ENCODE measurements at places on chromosomes 2 and 18.

DNA sequence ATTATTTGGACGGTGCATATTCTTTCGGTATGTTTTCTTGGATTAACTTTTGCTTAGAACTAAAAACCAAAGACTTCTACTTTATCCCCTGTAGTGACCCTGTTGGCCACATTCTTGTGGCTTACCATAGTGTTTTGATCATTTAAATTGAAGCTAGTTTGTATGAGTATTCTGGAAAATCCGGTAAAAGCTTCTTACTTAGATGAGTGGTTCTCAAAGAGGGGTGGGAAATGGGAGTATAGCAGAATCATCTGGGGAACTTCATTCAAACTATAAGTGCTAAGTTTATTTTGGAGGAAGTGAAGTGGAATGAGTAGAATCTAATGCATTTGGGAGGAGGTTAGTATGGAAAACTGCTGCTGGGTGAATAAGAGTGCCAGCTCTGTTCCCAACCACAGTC lies 3.8 kb downstream of the PPP1CB start:
- DNase-seq: no peak

- DNase-seq: no peak
Observed at GRCh38 chr2:45675263-45675812, 23.9 kb downstream of the PRKCE start.

GRCh38 chr2:12363138-12363537 lies 353.6 kb upstream of the TRIB2 start:
- DNase-seq: no peak

DNA sequence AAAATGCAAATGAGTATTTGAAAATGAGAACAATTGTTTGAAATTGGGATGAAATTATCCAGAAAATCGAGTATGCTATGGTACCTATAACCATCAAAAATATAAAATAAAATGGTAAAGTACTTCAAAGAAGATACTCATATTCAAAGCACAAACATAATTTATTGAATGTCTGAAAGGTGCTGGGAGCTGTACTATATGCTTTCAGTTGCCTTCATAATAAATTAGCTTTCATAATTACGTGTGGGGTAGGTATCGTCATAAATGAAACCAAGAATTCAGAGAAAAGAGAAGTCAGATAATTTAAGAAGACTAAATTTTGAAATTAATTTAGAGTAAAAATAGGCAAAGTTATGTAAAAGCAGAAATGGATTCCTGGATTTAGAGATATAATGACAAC lies 721.9 kb upstream of the ACVR2A start:
- no peak for DNase-seq

GRCh38 chr2:3871002-3871401 lies 167.6 kb downstream of the DCDC2C start:
- no peak for DNase-seq

DNA sequence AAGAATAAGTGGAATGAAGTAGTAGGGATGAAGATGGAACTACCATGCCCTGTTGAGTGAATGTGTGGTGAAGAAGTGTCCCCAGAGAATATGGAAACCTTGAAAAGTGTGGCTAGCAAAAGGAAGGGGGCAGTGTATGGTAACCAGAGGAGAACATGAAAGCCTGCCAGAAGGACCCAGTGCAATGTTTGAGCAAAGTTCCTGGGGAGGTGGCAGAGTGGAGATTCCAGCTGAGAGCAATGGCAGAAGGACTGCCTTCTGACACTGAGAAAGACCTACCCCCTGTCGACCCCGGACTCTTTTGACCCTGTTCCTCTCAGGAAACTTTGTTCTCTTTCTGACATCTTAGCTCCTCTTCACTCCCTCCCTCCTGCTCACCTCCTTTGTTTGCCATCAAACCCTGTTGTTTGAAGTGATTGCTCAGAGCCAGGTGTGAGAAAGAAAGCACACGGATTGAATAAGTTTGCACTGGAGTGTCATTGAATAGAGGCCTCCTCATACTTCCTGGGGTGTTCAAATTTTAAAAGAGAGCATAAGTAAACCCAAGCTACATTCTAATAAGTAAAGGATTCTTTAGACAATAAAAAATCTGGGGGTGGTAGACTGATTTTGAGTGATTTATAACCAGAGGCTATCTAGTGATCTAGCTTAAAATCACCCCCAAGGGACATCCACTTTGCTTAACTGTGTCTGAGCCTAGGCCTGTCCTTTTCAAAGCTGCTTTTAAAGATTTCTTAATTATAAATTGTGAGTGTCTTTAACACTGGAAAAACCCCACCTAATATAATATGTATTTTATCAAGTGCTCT lies 57.1 kb downstream of the TRIB2 start:
- no peak for DNase-seq

DNA sequence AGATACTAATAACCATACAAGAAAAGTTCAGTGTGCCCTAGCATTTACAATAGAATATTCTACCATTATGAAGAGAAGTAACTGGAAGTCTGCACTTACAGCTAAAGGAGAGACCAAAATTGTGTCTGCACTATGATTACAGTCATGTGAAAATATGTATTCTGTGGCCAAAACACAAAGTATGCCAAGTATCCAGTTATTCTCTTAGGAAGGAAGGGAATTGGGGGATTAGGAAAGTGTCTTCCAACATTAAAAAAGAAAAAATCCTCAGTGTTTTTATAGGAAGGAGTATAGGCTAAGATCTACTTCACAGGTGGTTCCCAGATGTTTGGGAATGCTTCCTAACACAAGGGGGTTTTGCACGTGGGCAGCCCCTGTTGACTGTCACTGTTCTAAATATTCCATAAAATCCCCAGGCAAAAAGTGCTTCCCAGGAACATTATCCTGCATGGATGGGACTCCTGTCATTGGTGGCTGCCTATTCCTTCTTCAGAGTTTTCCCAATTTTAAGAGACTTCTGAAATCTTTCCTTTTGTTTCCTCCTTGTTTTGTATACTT lies 180.2 kb upstream of the KLHL29 start:
- no peak for DNase-seq

DNA sequence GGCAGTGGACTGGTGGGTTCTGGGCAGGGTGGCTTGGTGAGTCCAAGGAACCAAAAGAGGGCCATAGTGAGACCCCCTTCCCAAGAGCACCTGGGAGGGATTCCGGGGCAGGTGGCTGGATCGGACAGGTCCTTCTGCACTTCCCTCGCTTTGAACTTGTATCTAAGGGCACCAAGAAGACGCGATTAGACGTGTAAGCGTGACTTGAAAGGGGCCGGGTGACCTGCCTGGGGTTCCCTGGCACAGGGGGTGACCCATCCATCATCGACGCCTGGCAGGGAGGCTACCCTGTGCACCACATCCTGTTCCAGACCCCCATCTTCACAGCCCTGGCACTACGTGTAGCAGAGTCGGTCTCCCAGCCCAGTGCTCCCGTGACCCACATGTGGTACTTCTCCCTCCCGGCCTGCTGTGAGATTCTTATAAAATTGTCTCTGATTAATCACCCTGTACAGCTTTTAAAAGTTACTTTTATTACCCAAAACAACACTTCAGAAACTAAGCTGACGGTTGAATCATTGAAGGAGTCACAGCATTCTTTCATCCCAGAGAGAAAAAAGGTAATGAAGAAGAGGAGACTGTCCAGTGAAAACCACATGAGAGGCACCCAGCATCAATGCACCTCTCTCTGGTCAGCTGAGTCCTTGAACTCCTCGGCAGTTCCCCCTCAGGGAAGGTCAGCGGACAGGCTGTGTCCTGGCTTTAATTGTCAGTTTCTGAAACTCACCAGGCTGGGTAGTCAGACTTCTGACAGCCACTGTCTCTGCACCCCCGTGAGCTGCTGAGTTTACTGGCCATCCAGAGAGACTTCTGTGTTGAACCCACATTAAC lies 13.0 kb downstream of the SH3BP4 start:
- DNase-seq: no peak

- DNase-seq: no peak
Observed at GRCh38 chr2:239564587-239564986, 163.8 kb upstream of the HDAC4 start.

GRCh38 chr2:162768656-162769055 lies 69.9 kb downstream of the KCNH7 start:
- no peak for DNase-seq

DNA sequence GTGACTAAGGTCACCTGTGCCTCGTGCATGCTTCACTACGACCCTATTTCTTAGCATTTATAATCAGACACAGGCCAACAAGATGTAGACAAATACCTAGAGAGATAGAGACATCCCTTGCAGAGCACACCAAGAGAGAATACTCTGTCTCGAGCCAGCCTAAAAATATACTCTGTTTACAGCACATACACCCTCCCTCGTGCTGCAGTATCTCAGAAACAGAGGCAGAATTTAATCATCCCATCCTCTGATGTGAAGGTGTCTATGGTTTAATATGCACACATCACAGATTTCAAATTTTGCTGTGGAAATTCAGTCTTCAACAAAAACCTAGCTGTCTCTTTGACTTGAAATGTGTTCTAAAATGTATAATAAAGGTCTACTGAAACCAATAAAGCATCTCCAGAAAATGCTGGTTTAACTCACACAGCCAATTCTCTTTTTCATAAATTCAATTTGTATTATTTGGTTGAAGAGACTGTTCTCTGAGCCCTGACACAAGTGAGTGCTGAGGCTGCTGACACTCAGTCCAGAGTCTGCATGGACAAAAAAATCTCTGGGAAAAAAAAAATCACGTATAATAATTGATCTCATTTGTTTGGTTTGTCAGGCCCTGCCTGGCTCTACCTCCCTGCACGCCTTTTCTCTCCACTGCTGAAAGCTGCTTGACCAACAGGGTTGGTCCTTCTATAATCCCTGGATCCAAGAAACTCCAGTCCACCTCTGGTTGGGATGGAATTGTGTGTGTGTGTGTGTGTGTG lies 142.0 kb upstream of the FSHR start:
- no peak for DNase-seq

DNA sequence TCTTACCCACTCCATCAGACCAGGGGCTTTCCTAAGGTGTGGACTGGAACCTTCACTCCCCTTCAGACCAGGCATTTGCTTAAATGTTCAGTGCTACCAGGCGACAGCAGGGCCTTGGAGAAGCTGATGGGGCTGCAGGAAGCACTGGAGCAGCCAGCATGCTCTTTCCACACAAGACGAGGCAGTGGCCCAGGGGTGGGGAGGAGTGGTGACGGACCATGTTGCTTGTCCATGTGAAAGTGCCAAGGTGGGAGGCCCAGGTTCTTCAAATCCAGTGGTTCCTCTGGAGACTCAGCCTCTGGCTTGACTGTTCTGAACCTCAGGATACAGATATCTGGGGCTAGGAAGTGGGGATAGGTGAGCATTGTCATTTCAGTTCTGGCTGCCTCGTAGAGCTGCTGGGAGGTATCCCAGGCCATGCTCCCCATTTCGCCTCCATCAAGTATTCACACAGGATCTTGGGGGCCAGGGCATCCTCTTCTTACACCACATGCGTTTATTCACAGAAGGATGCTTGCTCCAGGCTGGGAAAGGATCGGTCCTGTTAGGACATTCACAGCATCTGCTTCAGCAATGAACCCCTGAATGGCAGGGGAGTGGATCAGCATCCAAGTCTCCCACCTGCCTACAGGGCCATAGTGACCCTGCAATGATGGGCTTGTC lies 62.2 kb downstream of the SFXN5 start:
- no peak for DNase-seq

- no peak for DNase-seq
Observed at GRCh38 chr2:28613633-28614501, 118.0 kb downstream of the PLB1 start.

GRCh38 chr2:41460661-41461060 lies 587.2 kb upstream of the PKDCC start:
- DNase-seq: no peak

DNA sequence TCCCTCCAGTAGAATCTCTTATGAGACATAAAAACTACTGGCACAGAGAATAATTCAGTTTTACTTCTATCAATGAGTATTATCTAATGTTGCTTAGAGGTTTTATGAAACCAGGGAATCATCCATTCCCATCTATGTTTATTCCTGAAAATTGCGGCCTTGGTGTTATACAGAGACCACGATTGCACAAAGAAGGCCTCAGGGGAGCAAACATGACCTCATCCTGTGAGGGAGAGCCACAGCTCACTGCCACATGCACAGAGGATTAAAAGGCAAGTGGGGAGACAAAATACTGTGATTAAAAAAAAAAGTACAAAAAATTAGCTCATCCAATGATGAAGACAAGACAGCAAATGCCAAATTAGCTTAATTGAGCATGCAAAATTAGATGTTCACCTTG lies 111.8 kb upstream of the SLC35G4 start:
- no peak for DNase-seq

GRCh38 chr2:46811379-46812310 lies 104.0 kb downstream of the MCFD2 start:
- no peak for DNase-seq

DNA sequence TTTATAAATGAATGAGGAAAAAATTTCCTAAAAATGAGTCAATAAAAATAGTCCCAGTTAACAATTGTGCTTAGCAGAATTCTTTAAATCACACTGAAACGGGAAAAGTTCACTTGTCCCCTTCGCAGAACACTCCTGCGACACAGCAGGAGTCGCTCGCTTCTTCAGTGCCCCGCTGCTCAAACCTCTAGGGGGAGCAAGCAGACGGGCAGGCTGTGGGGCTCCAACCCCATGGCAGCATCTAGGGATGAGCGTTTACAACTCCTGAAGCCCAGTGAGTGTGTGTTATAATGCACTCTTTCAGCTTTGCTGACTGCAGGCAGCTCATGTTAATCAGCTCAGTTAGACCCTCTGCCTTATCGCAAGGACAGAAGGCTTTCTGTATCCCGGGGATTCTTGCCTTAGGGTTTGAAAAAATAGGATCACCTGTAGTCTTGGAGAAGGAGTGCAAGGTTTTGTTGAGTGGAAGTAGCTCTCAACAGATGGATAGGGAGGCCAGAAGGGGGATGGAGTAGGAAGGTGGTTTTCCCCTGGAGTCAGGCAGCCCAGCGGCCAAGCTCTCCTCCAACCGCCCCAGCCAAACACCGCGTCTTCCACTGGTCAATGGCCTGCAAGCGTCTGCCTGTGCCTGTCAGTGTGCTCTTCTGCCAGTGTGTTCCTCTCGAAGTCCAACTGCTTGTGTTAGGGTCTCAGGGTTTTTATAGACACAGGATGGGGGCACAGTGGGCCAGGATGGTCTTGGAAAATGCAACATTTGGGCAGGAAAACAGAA lies 1977.7 kb upstream of the LRRTM1 start:
- no peak for DNase-seq

- no peak for DNase-seq
Observed at GRCh38 chr2:237456200-237456843, 30.7 kb upstream of the MLPH start.

- no peak for DNase-seq
Observed at GRCh38 chr2:27552941-27553340, 29.9 kb upstream of the ZNF512 start.

DNA sequence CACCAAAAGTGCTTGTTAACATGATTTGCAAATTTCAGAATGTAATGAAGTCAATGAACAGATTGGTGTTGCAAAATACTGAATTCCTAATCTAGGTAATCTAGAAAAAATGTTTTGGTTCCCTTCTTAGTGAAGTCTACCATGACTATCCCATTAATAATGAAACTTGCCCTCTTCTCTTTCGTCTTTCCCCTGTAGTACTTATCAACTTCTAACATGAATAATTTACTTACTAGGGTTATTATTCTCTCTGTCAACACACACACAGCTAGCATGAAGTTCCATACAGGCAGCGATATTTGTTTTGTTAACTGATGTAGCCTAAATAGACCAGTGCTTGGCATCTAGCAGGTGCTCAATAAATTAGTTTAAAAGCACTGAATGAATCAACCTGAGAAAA lies 160.2 kb downstream of the NCK2 start:
- DNase-seq: no peak

All from stimulated activated CD8-positive, alpha-beta memory T cell treated with anti-CD3 and anti-CD28 coated beads, Interleukin-7, amount 100 ng/mL, for 1 hour (primary cell).